ENCODE measurements at places on chromosomes 6 and 20.

- DNase-seq = no peak
Observed at GRCh38 chr20:5090191-5090590, 29.6 kb downstream of the PCNA start.

DNA sequence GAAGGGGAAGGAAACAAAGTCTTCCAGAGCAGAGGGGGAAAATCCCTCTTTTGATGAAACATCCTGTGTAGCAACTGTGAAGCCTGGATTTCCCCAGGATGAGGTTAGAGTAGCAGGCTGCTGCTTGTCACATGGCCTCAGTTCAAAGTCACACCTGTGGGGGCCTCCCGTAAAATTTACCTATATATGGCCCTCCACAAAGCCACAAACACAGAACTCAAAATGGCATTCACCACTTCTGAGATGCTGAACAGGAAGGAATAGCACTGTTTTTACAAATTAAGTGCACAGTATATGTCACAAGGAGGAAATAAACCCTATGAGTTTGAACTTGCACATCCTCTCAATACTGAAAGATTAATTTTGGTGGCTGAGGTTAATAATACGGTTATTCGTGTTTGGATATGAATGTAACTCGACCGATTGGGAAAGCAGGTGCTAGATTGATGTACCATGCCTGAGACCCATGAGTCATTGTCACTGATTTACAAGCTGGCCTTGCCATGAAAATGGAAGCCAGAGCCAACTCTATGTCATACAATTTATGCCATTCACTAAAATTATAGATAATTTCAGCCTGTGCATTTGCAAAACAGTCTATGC, 70.6 kb downstream of the SGK1 start:
- DNase-seq = no peak

DNA sequence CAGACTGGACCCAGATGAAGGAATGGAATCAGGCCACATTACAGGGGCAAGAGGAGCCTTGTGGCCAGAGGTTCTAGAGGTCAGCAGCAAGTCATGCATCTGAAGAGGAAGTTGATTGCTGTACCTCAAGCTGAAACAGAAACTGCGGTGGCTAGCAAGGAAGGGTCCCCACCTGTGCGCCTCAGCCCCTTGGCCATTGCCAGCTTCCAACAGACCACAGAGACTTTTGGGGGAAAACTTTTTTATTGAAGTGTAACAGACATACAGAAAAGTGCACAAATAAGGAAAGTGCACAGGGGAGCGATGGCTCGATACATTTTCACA, 26.8 kb upstream of the SLC9A8 start:
- no peak for DNase-seq

DNA sequence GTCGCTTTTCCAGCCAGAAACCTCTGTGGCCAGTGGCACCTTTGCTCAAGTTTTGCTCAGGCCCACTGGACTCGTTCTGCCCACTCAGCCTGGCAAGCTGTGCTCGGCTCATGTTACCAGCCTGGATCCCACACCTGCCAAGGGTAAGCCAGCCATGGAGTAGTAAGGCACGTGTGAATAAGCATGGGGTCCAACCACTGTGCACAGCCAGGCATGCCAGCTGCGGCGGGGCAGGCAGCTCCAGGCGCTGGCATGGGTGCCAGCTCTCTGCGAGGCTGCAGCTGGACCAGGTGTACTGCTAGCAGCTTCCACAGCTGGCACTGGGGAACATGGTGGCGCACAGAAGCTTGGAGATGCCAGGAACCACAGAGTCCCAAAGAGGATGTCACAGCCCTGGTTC, 32.1 kb upstream of the PDYN start:
- no peak for DNase-seq

- DNase-seq = no peak
Observed at GRCh38 chr6:155374681-155375080, 60.4 kb upstream of the TFB1M start.

DNA sequence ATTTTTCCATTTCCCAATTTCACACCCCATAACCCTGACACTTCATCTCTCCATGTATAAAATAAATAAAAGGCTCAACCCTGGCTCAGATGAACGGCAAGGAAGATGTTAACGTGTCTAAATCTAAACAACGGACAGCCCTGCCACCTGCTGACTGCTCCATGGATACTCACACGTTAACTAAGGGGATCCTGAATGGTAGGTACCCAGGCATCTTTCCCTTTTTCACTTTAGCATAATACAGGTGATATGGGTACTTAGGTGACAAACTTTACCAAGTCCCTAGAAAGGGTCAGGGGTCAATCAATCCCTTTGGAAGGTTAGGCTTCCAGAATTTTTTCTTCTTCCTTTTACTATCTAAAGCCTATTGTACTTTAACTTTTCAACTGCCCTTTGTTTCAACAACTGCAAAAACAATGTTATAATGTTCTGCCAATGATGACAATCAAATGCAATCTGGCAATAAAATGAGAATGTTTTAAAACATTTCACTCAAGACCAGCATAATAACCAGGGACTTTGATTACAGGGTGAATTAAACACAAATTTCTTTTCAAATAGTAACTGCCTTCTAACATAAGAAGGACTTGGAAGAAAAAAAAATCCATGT, 52.4 kb upstream of the IPCEF1 start:
- no peak for DNase-seq

DNA sequence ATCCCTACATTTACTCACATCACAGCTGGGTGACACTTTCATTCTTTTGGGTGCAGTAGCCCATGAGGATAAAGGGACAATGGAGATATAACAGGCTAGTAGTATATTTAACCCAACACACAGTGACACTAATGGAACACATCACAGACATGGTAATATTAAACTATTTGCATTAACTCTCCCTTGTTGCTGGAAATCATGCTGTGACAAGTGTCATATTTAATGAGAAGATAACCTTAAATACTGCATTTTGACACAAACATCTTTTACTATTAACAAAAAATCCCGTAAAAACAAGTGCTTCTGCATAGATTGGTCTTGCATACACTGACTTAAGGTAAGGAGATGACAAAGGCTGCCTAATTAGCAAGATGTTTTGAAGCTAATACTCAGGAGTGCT, 45.5 kb downstream of the CNR1 start:
- DNase-seq = no peak

DNA sequence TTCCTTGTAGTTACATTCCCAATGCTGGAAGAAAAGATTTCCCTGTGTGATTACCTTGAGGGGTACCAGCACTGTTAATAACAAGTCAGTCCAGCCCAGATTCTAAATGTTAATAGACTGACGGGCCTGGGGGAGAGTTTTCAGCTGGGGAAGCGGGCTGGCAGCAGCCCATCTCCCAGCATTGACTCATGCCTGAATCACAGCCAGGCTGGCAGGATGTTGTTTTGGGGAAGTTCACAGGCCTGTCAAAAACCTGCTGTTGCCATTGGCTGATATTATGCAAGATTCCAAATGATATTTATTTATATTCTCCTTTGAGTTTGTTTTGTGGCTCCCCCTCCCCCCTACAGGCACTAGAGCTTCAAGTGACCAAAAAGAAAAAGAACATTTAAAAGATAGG, 213.9 kb upstream of the CNR1 start:
- no peak for DNase-seq

- no peak for DNase-seq
Observed at GRCh38 chr6:7173843-7174503, 66.2 kb downstream of the RREB1 start.

DNA sequence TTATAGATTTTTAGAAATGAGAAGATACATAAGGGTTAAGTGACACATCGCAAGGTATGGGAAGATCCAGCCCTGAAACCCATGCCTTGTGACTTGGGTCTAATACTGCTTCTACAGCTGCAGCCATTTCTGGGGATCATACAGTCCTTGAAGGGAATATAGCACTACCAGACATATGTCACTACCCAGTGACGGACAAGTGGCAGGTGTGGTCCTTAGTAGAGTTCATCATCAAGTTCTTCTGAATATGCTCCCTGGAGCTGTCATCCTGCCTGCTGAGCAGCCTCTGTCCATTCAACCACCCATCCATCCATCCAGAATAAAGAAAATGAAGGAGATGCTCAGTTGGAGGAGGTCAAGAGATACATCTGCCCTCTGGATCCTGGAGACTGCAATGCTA, 118.6 kb upstream of the ASF1A start:
- no peak for DNase-seq

DNA sequence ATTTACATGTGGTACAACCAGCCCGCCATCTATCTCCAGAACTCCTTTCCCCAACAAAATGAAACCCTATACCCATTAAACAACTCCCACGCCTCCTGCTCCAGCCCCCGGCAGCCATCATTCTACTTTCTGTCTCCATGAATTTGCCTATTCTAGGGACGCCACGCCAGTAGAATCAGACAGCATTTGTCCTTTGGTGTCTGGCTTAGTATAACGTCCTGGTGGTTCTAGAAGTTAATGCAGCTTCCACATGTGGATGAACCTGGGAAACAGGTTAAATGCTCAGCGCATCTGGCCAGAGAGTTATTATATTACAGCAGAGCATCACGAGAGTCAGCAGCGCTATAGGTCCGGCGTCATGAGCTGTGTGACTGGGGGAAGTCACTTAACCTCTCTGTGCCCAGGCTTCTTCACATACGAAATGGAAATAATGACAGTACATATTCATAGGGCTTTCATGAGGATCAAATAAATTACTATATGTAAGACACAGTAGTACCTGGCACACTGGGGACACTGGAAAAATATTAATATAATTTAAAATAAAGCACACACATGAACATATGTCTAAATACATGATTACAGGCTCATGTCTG, 178.7 kb upstream of the TAB2 start:
- DNase-seq = no peak

GRCh38 chr6:168128631-168129291, 49.7 kb upstream of the FRMD1 start:
- DNase-seq = peak; percentile 21

- no peak for DNase-seq
Observed at GRCh38 chr6:71582820-71583219, 294.2 kb downstream of the OGFRL1 start.

- no peak for DNase-seq
Observed at GRCh38 chr6:99492092-99492491, 23.1 kb downstream of the USP45 start.

- no peak for DNase-seq
Observed at GRCh38 chr6:30951907-30952469, 11.2 kb downstream of the MUCL3 start.

- DNase-seq = no peak
Observed at GRCh38 chr20:38547288-38548085, 33.5 kb upstream of the ADIG start.

GRCh38 chr6:138257638-138258040, 39.3 kb upstream of the PBOV1 start:
- DNase-seq = no peak

- no peak for DNase-seq
Observed at GRCh38 chr20:53138454-53139262, 166.5 kb downstream of the TSHZ2 start.

DNA sequence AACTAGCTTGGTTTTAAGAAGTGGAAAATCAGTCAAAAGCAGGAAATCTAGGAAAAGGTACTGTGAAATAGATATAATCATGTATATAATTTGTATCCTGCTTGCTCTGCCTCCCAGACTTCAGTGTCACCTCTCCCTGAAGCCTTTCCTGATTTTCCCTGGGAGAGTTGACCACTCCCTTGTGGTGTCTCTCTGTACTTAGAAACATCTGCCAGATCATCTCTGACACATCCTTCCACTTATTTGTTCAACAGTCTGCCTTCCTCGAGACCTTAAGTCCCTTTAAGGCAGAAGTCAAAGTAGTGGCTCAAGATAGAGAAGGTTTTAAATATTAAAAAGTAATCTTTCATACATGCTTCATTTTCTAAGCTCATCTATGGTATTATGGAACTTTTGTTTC, 236.5 kb downstream of the CDKAL1 start:
- DNase-seq = no peak

- no peak for DNase-seq
Observed at GRCh38 chr20:25848222-25848621, 151.6 kb upstream of the ZNF337 start.

DNA sequence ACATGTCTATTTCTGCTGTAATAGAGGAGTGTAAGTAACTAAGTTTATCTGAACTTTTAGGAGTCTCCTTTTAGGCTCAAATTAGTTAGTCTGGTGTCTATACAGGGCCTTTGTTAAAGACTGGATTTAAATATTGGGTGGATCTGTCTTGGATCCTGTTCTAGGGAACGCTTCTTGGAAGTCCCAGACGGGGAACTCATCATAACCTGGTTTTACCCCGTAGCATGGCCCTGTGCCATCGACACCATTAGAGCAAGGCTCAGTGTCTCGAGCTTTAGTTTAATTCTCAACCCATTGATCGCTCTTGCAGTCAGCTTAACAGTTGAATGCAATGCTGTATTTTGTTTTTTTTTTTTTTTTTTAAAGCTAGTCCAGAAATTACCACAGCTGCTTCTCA, 89.9 kb downstream of the CARMIL1 start:
- no peak for DNase-seq

DNA sequence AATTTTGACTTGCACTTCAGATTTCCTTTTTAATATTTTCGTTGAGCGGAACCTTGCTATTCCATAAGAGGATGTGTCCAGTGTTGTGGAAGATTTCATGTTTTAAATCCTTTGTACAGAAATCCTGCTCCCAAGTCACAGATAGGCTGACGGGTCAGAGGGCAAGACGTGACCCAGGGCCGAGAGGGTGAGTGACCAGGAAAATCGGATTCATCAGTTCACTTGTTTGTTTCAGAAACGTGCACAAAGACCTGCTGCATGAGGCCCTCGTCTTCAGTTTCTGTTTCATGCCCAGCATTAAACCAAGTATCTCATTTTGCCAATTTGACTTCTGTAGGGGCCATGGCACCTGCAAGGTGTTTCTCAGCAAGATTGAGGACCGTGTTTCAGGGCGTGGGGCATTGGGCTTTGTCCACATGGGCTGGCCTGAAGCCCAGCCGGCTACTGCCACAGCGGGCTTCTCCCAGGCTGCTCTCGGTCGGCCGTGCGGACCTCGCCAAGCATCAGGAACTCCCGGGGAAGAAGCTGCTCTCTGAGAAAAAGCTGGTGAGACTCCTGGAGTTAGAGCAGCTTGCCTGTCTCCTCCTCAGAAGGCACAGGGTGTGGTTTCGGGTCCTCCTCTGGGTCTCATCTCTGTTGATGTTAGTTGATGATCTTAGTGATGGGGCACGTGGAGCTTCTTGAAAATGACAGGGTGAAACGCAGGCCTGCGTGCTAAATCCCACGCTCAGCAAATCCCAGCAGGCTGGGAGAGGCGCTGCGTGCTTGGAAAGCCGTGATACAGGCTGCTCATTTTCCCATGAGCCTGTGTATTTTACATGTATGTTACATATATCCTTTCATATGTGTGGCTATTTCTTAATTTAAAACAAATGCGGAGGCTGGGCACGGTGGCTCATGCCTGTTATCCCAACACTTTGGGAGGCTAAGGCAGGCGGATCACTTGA, 10.5 kb downstream of the MTG2 start:
- no peak for DNase-seq

DNA sequence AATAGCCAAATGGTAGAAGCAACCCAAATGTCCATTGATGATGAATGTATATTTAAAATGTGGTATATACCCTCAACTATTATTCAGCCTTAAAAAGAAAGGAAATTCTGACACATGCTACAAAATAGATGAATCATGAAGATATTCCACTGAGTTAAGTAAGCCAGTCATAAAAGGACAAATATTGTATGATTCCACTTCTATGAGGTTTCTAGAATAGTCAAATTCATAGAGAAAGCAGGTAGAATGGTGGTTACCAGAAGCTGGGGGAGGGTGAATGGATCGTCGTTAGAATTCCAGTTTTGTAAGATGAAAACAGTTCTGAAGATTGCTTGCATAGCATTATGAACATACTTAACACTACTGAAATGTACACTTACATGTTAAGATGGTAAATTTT, 214.3 kb upstream of the MYLIP start:
- DNase-seq = no peak

- DNase-seq = no peak
Observed at GRCh38 chr6:157710604-157711003, 112.4 kb upstream of the SNX9 start.
